ENCODE measurements at places on chromosomes 6 and 20.

- no peak for DNase-seq
Observed at GRCh38 chr6:17536586-17536985, 63.5 kb upstream of the FAM8A1 start.

DNA sequence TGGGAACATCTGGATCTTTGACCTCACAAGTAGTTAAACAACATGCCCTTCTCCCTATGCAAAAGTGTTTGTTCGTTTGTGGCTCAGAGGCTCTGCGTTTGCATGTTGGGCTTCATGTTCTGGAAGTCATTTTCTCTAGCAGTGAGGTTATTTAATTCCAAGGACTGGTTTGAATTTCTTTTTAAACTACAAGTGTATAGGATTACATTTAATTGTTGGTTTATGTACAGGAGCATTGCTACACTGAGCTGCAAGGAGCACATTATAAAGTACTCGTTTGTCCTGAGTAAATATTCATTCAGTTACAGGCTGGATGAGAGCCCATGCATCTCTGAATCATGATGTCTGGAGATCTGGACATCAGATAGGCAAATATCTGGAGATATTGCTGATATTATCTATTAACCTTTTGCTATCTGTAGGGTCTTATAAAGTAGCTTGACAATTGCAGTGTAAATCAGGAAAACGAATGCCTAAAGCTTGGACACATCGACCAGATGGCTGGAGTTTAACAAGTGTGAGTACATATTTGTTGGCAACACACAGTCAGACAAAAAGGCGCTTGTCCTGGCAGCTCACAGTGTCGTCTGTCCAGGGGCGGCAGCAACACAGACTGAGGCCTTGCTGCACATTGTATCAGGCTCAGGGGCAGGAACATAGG lies 84.6 kb downstream of the PDE7B start:
- no peak for DNase-seq

DNA sequence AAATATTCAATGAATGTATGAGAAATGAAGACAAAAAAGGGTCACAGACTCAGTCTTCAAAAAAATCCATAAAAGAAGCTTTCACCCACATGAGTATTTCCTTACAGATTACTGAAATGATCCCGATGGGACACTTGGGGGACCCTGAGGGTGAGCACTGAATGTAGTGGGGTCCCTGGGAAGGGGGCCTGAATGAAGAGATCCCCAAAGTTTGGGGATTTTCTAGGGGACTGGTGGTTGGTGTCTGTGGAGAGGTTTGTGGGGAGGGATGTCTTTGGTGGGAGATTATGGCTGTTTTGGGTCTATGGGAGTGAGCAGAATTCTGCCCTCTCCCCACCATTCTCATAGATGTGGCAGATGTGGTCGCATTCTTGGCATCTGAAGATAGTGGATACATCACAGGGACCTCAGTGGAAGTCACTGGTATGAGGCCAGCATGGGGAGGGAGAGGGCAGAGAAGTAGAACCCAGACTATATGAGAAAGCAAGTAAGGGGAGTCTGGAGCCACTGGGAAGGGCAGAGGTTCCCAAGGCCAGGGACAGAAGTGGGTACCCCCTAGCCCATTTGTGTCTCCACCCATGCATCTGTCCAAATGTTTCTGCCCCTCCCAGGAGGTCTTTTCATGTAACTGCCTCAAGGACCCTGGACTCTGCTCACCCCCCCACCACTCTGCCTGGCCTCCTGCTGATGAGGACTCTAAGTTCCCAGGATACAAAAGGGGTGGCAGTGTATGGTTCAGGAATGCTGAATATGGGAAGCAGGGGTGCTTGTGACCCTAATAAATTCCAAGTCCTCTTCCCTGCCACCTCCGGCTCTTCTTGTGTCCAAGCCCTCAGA lies 1.8 kb downstream of the HSD17B8 start:
- no peak for DNase-seq

DNA sequence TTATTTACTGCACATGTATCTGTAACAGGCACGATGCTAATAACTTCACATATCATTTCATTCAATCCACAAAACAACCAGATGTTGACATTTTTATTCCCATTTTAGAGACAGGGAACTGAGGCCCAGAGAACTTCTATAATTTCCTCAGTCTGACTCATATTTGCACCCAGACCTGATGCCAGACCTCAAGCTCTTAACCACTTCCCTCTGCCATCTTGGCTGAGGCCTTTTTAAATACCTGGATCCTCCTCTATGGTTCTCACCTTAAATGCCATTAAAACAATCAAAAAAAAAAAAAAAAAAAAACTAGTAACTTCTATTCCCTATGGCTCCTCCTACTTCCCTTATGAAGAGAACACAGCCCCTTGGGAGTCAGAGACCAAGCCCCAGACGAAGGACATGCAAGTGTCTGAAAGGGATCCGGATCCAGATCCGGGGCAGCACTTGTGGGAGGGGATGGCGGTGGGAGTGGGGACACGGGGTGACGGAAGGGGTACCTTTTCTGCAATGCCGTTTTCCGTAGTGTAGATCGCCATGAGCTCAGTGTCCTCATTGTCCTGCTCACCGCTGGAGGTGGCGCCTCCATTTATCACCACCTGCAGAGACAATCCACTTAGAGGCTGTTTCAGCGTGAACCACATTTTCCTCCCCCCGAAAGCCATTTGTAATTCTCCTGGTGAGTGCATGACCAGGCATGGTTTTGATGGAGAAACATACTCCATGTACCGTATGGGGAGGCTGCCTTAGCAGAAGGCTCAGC lies 88.7 kb downstream of the SLC23A2 start:
- DNase-seq, result no peak

- DNase-seq, result peak; percentile 89
Observed at GRCh38 chr20:63627129-63627750, 339 bp upstream of the GMEB2 start.

DNA sequence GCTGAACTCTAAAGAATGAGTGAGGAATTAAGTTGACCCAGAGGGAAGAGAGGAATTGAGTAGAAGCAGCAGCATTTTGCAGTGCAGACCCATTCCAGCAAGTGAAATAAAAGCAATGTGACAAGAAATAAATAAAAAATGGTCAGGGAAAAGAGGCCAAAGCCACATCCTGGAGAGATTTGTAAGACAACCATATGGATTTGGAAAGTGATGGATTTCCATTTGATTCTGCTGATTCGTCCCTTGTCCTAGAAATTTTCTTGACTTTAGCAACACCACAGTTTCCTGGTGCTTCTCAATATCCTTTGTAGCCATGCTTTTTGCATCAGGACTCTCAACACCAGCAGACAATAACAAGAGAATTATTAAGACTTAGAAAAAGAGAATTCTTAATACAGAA lies 29.8 kb downstream of the ANKEF1 start:
- DNase-seq, result no peak

- peak; percentile 76 for DNase-seq
Observed at GRCh38 chr20:3710703-3711483, 1.5 kb downstream of the SIGLEC1 start.

GRCh38 chr6:2454180-2454579 lies 208.8 kb upstream of the GMDS start:
- DNase-seq, result no peak

- no peak for DNase-seq
Observed at GRCh38 chr6:148972481-148972880, 225.7 kb downstream of the UST start.

GRCh38 chr6:112927641-112928320 lies 580.7 kb downstream of the RFPL4B start:
- no peak for DNase-seq

GRCh38 chr6:1065986-1066385 lies 245.9 kb upstream of the FOXQ1 start:
- DNase-seq, result no peak

DNA sequence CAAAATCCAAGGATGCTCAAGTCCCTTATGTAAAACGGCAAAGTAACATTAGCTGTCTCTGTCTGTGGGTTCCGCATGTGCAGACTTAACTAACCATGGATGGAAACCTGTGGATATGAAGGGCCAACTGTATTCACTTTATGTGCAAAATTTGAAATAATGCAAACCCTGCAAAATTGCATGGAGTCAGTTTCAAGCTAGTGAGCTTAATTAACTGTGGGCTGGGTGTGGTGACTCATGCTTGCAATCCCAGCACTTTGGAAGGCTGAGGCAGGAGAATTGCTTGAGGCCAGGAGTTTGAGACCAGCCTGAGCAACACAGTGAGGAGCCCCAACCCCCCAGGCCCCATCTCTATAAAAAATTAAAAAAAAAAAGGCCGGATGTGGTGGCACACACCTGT lies 81.4 kb downstream of the ANKS1A start:
- no peak for DNase-seq

DNA sequence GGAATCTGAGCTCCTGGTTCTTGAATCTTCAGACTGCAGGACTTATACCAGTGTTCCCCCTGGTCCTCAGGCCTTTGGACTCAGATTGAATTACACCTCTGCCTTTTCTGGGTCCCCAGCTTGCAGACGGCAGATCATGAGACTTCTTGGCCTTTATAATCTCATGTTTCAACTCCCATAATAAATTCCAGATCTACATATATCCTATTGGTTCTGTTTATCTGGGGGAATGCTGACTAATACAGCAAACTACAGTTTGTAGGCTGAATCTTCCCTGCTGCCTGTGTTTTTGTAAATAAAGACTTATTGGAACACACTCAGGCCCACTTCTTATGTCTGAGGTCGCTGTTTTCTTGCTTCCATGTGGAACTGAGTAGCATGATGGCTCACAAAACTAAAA lies 184.7 kb downstream of the HDGFL1 start:
- DNase-seq, result no peak

GRCh38 chr20:9789131-9789530 lies 49.7 kb downstream of the PAK5 start:
- no peak for DNase-seq

GRCh38 chr6:169702840-169703246 lies 917 bp downstream of the C6orf120 start:
- DNase-seq, result no peak

DNA sequence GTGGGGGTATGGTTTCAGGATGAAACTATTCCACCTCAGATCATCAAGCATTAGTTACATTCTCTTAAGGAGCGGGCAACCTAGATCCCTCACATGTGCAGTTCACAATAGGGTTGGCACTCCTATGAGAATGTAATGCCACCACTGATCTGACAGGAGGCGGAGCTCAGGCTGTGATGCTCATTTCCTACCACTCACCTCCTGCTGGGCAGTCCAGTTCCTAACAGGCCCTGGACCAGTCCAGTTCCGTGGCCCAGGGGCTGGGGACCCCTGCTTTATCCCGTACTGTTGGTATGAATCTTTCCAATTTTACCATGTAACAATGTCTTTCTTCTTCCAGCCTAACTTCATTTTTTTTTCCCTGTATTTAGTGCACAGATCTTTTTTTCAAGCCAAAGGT lies 94.9 kb downstream of the OGFRL1 start:
- no peak for DNase-seq

GRCh38 chr6:82118150-82118562 lies 129.4 kb downstream of the IBTK start:
- DNase-seq, result no peak

DNA sequence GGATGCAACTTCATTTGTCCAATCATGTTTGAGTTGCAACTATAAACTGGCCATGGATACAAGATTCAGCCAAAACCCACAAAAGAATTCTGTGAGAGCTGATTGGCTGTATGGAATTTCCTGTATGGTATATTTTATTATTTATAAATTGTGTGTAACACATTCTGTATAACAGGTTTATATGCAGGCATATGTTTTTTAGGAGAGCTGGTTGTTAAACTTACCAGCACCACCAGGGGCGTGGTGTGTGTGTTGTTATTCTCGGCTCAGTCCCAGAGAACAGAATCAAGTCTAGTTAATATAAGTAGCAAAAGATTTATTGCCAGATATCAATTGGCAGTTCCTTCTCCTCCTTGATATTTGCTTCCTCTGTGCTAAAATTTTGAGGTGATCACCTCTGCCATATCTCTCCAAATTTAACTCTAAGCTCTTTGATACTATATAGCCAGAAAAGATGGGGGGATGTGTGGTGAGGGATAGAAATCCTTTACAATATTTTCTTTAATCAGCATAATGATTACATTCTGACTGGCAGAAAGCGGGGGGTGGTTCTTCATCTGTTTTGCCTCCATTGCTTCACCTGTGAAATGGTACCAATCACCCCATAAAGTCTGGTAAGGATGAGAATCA lies 22.9 kb downstream of the CNBD2 start:
- no peak for DNase-seq

- no peak for DNase-seq
Observed at GRCh38 chr6:148445620-148446019, 103.0 kb downstream of the SASH1 start.

DNA sequence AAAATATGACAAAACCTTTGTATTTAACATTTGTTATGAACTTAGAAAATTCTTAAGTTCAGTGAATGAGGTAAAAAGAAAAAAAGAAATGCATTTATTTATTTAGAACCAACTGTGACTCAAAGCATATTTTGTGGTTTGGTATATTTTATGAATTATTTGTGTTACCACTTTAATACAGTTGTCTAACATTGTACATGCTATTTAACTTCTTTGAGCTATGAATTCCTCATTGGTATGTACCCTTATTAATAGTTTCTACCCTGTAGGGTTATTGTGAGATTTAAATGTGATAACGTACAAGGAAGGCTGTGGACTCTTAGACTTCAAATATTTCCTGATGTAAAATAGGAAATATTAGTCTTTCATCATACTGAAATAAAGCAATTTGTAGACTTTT lies 162.6 kb downstream of the MMUT start:
- no peak for DNase-seq

GRCh38 chr6:14406614-14407331 lies 289.2 kb downstream of the CD83 start:
- DNase-seq, result no peak

DNA sequence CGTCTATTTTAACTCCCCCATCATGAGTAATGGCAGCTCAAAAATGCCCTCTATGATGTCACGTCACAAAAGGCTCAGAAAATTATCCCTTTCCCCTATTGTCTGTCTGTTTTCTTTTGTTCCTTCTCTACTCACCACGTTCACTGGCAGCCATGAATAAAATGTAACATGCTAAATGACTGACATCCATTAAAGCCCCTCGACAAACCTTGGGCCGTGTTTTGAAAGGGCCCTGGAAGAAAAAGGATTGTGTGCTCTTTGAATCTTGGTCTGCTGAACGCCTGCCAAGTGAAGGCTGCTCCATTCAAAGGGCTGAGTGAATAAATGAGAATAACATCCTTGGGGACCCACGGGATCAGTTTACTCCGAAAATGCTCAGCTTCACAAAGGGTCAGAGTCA lies 118.7 kb downstream of the RPS12 start:
- DNase-seq, result no peak

GRCh38 chr20:278181-278580 lies 12.4 kb downstream of the C20orf96 start:
- DNase-seq, result no peak

DNA sequence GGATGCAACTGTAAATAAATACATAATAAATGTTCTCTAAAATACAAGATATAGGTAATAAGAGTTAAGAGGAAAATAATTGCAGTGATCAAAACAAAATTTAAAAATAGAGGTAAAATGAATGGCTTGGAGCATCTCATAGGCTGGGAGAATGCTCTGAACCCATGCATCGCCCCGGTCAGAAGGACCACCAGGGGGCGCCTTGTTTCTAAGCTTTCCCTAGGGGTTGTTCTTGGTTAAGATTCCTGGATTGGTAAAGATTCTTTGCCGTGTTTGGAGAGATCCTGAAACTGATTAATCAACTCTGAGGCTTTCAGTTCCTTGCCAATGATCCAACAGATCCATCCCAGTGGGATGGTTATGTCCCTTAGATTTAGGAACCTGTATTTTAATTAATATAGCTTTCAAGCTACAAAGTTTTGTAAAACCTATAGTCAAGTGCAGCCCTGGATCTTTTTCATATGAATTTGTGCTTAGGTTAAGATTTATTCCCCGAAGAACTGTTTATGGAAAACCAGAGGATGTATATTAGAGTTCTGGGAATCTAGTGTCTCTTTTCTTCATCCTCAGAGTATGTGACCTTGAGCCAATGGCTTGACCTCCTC lies 45.3 kb upstream of the PRELID3B start:
- peak; percentile 83 for DNase-seq

- no peak for DNase-seq
Observed at GRCh38 chr6:110786271-110786670, 29.0 kb downstream of the CDK19 start.

All from effector CD8-positive, alpha-beta T cell (primary cell).